ENCODE measurements at places on chromosomes 5 and 9. TPM values are rescaled to one million over a fixed set of nuclear protein-coding genes. Genes with fewer than 3 reads are reported as not detected.
A peak's percentile ranks its signal among the peaks of the same experiment; 100 is the strongest.

Gene APBB3
- 9.8 TPM for total RNA-seq

Gene DMRT3
- total RNA-seq, result not detected

GRCh38 chr9:3181049-3181953 is 337.4 kb upstream of the PUM3 start:
- DNase-seq, result peak; percentile 15

Gene RETREG1
- total RNA-seq, result 21.8 TPM

- DNase-seq, result no peak
Measured at GRCh38 chr5:137367951-137368350, 131.2 kb downstream of the SPOCK1 start.

DNA sequence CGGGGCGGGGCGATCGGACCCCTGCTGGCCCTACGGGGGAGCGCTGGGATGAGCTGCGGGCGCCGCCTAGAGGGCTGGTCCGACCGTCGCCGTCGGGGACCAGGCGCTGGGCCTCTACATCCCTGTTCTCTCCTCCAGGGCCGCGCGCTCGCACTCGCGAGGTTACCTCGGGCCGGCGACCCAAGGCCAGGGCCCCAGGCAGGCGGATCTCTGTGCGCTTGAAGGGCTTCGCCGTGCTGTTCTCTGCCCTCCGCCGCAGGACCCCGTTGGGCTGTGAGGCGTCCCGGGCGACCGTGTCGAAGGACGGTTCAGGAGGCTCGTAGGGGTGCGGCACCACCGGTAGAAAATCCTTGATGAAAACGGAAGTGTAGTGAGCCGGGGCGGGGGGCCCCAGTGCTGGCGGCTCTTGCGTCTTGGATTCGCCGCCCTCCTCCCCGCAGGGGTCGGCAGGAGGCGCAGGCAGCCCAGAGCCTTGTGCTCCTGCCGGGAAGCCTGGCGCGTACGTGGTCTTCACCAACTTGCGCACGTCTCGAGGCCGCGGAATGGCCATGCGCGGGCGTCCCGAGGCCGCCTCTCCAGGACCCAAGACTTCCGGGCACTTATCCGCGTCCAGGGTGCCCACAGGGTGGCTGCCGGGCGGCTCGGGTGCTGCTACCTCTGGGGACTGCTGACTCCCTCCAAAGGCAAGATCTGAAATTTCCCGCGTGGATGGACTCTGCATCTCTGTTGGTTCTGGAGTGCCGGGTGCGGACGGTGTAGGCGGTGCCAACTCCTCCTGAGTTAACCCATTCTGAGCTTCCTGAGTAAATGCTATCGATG is 2.0 kb downstream of the PROB1 start:
- DNase-seq, result peak; percentile 29

- DNase-seq, result peak; percentile 26
Measured at GRCh38 chr5:74272024-74272775, 368.3 kb downstream of the ENC1 start.

- no peak for DNase-seq
Measured at GRCh38 chr5:136023958-136024541, 4.7 kb upstream of the TGFBI start.

DNA sequence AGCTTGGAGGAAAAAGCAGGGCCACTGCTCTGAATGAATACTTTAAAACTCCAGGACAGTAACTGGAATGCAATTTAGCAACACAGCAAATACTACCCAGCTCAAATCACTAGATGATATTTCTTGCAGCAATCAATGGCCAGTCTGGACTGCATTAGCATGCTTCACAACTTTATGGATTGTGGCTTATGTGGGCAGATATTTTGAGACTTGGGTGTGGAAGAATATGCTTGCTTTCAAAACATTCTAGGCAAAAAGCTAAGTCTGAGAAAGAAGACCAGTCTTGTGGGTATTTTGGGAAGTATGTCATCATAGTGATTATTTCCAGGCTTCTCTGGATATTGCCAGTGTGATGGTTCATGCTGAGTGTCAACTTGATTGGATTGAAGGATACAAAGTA is 3.1 kb downstream of the RANBP3L start:
- DNase-seq, result no peak

GRCh38 chr9:85130260-85130659 is 460.7 kb downstream of the NTRK2 start:
- no peak for DNase-seq

GRCh38 chr9:72880821-72881220 is 72.0 kb downstream of the ALDH1A1 start:
- DNase-seq, result no peak

DNA sequence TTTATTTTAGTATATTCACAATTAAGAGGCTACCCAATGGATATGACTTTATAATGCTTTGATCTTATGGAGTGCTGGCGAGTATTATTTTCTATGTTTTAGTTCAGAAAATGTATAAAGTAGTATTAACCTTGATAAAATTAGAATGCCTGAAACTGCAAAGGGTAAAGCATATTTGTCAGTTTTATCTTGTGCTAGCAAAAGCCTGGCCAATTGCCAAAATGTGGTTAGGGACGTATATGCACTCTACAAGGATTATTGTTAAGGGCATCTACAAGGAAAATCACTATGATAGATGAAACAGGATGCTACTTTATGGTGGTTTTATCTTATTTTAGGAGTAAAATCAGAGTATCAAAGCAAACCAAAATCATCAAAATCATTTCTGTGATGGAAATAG is 281.7 kb downstream of the CCDC171 start:
- DNase-seq, result no peak

Data from NCI-H460 (cell line).